ENCODE measurements at places on chromosomes 16 and 17.

GRCh38 chr17:1182811-1183170 lies 3.0 kb upstream of the ABR start:
- DNase-seq = no peak

DNA sequence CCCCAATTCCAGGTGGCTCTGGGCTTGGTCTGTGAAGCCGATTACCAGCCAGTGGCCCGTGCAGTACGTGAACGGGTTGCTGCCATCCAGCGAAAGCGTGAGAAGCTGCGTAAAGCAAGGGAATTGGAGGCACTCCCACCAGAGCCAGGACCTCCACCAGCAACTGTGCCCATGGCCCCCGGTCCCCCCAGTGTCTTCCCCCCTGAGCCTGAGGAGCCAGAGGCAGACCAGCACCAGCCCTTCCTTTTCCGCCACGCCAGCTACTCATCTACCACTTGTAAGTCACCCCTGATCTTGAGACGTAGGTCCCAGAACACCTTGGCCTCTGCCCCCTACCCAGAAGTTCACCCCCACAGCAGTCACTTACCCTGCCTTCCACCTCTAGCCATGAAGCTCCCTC lies 6.9 kb downstream of the WNK4 start:
- DNase-seq = no peak

DNA sequence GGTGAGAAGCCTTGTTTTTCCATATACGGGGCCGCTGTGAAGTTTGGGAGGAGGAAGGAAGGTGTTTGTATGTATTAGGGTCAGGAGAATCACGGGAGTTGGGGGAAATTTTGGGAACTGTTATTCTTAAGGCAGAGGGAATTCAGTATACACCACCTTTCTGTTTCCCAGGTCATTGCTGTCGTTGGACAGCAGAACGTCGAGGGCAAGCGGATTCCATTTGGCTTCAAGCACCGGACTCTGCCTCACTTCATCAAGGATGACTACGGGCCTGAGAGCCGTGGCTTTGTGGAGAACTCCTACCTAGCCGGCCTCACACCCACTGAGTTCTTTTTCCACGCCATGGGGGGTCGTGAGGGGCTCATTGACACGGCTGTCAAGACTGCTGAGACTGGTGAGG lies 17.6 kb downstream of the POLR2A start:
- no peak for DNase-seq

- DNase-seq = no peak
Observed at GRCh38 chr17:41449008-41449407, 8.2 kb upstream of the KRT38 start.

- DNase-seq = no peak
Observed at GRCh38 chr17:16507918-16508533, 16.0 kb upstream of the LRRC75A start.

DNA sequence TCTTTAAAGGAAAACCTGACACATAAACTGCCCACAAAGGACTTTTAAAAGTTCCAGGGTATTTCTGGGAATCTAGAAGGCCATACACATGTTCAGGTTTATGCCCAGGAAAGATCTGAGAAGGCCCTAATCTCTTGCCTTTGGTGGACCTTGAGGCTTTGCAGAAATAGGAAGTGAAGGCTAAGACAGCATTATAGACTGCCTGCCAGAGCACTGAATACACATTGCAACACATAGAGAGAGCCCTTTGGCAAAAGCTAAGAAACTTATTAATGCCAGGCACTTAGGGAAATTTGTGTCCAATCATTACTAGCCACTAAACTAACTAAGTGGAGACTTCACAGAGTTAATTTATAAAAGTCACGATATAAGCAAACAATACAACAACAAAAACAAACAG lies 70.4 kb downstream of the MMD start:
- DNase-seq = no peak

DNA sequence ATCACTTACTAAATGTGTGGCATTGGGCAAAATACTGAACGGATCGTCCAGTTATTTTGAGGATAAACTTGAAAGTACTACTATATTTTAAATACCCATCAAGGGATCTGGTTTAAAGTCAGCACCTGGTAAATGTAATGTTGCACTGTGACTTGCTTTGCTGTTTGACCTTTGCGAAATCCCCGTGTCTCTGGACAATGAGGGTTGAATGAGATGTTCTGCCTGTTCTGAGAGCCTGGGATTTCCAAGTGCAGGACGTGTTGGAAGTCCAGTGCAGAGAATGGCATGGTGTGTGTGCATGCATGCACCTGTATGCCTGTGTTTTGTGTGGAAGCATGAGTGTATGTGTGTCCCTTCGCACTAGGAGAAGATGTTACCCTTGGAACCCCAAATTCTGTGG lies 106.6 kb downstream of the N4BP1 start:
- DNase-seq = no peak

DNA sequence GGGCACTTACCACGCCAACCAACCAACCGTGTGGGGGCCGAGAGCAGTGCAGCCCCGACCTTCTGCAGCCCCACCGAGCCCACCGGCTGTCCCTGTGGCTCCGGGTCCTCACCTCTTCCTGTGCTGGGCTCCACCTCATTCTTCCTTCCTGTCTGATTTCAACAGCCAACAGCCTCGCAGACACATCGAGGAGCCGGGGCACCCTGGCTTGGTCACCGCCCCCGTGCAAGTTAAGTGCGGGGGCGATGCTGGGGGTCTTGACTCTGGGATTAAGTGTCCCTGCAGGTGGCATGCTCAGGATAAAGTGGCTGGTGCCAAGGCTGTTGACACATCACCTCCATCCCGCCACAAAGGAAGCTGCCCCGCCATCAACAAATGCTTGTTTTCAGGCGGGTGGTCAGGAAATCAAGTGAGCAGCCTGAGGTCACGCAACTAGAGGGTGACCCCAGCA lies at the start of gene NLRC3:
TSS of gene NLRC3 (minus strand) at position 102 of the 451 bp plus-strand sequence. CDS start 12,367 bp downstream, outside the sequence.
- no peak for DNase-seq

GRCh38 chr16:65406116-65406515 lies 284.3 kb upstream of the CDH11 start:
- no peak for DNase-seq

DNA sequence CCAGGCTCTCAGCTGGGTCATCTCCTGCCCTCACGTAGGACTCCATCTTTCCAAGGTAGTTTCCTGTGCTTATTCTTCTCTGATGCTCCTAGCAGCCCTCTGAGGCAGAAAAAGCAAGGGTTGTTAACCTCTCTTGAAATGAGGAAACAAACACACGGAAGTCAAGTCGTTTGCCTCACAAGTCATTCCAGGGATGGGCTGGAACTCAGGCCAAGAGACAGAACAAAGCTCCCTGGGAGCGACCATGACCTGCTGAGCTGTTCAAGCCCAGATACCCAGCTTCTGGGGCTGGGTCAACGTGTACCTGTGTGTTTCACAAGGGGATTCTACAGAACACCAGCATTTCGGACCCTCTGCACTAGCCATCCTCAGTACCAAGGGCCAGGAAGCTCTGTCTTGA lies 28.1 kb downstream of the SRL start:
- no peak for DNase-seq

- DNase-seq = no peak
Observed at GRCh38 chr17:76446449-76447231, 6.3 kb downstream of the UBE2O start.

GRCh38 chr17:68776451-68776850 lies 175.3 kb upstream of the FAM20A start:
- no peak for DNase-seq

DNA sequence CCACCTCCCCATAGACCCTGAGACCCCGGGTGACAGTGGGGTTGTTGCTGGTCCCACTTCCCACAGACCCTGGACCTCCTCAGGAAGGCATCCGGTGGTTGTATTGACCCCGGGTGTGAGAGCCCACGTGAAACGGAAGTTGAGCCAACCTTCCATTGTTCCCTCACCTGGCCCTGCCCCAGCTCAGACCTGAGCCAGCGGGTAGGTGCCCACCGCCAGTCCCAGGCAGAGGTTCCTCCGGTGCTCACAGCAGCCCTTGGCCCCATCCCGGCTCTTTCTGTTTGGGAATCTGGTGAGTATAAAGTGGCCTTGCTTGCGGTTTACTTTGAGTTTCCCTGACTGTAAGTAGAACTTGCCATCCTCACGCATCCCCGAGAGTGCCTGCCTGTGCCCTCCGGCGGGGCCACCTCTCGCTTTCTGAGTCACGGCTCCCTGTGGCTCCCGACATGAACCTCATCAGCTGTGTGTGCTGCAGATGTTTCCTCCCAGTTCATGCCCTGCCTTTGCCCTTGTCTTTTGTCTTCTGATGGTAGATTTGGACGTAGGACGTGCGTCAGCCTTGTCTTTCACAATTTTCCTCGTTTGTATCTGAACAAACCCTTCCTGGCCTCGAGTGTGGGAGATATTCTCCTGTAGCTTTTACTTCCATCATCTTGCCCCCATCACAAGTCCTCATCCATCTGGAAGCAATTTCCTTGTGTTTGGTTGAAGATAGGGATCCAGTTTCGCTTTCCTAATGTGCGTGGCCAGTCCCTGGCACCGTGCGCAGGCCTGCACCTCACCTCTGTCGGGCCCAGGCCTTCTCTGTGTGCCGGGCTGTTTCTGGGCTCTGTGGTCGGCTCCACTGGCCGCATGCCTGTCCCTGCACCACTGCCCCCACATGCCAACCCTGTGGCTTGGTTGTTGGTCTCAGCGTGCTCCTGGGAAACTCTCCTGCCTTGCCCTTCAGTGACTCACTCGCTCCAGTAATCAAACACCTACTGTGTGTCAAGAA lies 76.0 kb downstream of the METRNL start:
- DNase-seq = no peak

DNA sequence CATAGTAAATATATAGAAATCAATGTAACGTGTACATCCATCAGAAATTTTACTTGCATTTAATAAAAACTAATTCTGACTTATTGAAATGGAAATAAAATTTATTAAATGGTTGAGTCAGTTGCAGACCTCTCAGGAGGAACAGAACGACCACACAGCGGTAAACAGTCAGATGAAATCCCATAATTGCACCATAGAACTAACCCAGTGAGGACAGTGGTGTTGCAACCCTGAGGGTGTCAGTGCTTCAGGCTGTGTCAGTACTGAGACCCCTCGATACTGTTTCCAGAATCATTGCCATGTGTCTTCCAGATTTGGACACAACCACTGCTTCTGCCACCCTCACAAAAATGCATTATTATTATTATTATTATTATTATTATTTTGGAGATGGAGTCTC lies 29.0 kb upstream of the SSTR2 start:
- DNase-seq = no peak

- no peak for DNase-seq
Observed at GRCh38 chr17:21297597-21297996, 13.1 kb downstream of the MAP2K3 start.

GRCh38 chr17:20244671-20245070 lies 222.7 kb downstream of the LGALS9B start:
- no peak for DNase-seq

DNA sequence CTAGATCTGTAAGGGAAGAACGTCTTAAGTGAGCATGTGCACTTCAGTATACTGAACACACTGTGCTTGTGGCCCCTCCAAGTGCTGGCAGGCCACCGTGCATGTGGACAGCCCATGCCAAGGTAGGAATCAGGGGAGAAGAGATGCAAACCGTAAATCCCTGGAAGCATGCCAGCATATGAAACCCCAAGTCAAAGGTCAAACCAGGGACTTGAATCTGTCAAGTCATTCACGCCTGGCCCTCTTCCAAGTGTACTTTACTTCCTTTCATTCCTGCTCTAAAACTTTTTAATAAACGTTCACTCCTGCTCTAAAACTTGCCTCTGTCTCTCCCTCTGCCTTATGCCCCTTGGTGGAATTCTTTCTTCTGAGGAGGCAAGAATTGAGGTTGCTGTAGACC lies 2.8 kb upstream of the ATXN2L start:
- no peak for DNase-seq

DNA sequence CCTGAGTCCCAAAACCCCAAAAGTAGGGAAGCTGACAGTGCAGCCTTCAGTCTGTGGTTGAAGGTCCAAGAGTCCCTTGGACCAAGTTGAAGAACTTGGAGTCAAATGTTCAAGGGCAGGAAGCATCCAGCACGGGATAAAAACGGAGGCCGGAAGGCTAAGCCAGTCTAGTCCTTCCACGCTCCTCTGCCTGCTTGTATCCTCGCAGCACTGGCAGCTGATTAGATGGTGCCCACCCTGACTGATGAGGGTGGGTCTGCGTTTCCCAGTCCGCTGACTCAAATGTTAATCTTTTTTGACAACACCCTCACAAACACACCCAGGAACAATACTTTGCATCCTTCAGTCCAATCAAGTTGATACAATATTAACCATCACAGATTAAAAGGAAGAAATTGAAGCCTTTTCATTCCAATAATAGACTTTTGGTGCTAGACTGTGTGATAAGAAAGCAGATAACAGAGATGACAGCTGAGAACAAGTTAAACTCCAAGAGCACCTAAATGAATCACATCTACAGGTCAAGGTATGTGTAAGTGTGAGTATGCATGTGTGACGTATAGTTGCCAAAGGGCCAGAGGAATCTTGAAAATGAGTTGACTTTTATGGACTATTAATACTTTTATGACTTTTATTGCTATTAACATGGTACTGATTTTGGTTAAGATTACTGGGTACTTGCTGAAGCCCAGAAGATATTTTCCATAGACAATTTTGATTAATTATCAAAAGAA lies 933.5 kb upstream of the SOX9 start:
- no peak for DNase-seq

DNA sequence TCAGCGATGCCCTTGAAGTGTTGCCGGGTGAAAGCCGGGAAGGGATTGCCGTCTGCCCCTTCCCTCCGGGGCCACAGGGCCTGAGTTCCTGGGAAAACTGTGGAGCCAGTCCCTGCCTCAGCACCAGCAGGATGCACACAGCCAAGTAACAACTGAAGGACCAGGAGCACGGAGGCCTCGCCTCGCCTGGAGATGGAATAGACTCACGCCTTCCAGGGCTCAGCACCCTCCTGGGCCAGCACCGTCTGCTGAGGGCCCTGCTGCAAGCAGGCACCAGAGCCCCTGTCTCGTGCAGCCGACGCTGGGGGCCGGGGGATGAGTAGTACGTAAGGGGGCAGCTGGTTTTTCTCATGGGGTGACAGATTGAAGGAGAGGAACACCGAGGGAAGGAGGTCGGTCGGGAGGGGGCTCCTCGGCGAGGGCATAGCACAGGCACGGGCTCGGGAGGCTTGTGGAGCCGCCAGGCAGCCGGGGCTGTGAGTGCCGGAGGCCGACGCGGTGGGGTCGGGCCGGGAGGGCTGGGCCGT lies 6.4 kb downstream of the CBFA2T3 start:
- DNase-seq = no peak

GRCh38 chr17:61469474-61469873 lies 17.3 kb downstream of the TBX4 start:
- DNase-seq = no peak

GRCh38 chr16:11248133-11248532 lies 7.9 kb downstream of the SOCS1 start:
- DNase-seq = no peak

DNA sequence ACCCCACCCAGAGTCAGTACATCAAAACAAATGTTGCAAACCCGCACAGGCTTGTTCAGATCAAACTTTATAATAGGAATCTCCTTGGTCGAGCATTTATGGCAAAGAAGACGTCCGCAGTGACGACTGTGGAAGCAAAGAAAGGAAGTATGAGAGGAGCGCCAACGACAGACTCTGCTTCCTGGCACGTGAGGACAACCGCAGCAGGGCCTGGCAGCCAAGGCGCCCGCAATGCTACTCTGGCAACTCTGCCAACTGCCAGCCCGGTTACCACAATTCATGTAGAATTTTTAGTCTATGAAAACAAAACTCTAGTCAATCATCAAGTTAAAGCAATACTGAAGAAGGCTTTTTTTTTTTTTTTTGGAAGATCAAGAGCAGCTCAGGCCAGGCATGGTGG lies 24.8 kb downstream of the CYB5D2 start:
- no peak for DNase-seq
